ENCODE measurements at places on chromosomes 7 and 10.

DNA sequence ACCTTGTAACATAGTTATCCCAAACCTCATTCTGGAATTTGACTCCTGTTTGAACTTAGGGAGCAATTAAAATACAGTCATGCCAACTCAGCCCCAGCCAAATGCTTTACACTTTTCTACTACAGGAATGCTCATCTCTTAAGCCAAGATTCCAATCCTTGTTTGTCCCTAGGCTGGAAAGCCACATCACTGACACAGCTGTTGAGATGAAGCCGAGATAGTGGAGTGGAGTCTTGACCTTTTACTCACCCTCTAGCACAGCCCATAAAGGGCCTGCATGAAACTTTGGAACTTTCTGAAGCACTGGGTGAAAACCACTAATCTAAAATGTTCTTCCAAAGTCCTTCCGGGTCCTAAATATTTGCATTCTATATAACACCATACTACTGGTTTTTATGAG, 247.3 kb downstream of the ETV1 start:
- DNase-seq, result no peak

- no peak for DNase-seq
These were observed 31.3 kb upstream of the NME8 start for GRCh38 chr7:37816922-37817590.

GRCh38 chr10:96878057-96878456, 46.0 kb downstream of the LCOR start:
- no peak for DNase-seq

- no peak for DNase-seq
These were observed 80.7 kb upstream of the PDGFA start for GRCh38 chr7:600149-601035.

DNA sequence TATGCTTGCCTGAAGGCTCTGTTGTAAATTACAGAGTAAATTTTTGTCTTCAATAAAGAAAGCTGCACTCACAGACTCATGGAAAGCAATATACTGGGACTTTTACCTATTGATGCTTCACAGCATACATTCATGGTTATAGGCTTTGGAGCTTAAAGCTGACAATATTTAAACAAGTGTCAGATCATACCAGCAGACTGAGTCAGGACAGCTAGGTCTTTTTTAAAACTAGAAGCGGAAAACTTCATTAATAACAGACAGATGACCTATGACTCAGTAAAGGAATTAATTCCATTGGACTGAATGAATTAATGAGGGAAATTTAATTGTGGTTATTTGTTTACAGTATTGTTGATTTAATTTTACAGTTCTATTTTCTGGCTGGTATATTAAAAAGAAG, 165.8 kb upstream of the DGKB start:
- no peak for DNase-seq

DNA sequence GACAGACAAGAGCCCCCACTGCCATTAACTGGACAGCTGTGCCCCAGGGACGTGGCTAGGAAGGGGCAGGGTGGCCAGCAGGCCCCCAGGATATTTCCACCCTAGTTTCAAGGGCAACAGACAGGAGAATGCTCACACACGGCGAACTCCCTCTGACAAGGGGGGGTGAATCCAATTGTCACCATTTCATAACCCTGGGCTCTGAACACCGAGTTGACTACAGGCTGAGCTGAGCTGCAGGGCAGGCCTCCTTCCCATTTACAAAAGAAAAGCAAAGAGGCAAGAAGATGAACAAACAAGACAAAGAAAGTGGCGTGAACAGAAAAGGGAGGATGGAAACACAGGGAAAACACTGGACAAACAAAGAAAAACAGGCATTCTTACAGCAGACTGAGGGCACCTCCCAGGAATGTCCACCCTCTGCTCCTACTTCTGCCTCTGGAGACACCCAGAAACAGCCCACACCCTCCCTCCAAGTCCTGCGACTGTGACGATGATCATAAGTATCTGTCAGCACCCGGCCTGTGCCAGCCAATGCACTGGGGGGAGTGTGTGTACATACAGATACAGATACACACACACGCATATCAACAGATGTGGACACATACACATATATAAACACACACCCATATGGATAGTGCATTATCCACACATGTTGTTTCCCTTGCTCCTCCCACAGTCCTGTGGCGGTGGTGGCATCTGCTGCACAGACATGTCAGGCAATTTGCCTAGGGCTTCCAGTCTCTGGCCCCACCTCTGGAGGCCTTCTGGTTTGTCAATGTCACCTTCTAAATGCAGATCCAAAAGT, 66.2 kb downstream of the FAM53B start:
- no peak for DNase-seq

Data from stimulated activated CD4-positive, alpha-beta T cell treated with anti-CD3 and anti-CD28 coated beads, Interleukin-1b, Interleukin-23, amount 100 ng/mL, for 4 hours (primary cell).